GM18507 (cell line): ENCODE measurements at places on chromosomes 2 and 18.

DNA sequence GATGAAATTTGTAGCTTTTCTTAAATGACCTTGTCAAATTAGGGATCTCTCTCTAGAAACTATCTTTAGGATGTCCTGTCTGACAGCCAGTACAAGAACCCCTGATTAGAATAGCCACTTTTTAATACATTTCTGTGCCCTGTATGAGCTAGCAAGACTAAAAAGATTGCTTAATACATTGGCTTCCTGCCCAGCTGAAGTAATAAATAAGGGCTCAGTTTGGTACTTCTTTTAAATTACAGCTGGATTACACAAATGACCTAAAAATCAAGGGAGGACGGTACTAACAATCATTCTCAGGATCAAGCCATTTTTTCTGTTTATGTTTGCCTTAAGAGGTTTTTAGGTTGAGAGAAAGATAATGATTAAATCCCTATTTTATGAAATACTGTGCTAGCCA is 11.6 kb upstream of the OLA1 start:
- no peak for DNase-seq

GRCh38 chr18:48607056-48607984 is 68.5 kb downstream of the CTIF start:
- no peak for DNase-seq

GRCh38 chr2:235701206-235701981 is 207.6 kb downstream of the AGAP1 start:
- no peak for DNase-seq

DNA sequence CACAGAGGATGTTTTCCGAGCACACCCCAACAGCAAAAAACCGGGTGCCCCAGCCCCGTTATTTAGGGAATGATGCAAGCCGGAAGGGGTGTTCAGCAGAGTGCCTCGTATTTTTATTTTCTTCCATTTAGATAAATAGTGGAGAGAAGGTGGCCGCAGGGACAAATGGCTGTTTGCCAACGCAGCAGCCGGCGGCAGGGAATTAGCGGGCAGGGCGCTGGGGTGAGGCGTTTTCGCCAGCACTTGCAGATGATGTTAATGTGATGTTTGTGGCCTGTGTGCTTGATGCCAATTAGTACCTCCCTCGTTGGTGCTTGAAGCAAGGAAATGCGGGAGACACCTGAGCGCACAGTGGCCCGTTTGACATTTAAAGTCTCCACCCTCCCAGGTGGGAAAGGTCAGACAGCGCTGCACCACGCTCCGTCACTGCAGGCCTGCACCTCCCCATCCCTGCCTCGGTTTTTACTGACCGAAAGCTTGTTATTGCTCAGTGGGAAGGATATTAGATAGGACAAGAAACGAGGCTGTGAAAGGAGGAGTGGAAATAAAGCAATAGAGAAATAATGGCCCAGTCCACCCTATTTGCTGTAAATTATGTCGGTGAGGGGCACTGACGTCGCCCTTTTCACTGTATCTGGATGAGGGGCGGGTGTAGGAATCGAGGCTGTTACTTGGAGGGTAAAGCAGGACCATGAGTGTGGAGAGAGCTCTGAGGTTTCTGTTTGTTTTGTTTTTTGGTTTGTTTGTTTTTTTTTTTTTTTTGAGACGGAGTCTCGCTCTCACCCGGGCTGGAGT is 39.1 kb downstream of the NFATC1 start:
- no peak for DNase-seq

GRCh38 chr2:183123959-183124221 is 353 bp upstream of the NUP35 start:
- peak; percentile 7 for DNase-seq

DNA sequence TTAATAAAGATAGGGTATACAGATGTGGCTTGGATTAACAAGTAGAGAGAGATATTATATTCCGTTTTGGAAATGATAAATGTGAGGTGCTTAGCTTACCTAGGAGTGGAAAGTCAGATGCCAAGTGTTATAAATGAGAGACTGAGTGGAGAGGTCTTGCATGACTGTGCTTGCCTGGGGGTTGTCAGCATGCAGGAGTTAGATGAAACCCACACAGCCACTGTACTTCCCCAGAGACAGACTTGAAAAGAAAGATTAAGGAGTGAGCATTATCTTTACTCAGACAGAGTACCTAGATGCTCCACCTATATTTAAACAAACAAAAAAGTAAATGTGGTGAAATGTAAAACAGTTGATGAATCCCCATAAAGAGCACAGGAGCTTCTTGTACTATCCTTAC is 482.7 kb downstream of the RIT2 start:
- DNase-seq = no peak

GRCh38 chr2:156396126-156396525 is 40.1 kb upstream of the GPD2 start:
- no peak for DNase-seq

DNA sequence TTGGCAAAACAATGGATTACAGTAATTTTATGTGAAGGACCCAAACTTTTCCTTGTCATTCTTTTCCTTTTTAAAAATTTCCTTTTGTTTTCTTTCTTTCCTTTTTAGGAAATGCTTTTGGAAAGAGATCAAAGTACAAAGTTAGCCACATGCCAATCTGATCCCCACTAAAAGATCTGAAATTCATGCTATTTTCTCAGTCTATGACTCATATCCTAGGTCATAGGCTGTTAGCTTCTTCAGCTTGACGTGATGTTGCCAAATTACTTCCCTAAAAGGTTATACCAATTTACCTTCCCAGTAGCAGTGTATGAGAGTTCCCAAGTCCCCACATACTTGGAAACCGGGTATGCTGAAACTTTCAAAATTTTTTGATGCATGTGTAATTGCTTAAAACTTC is 355.3 kb downstream of the INSIG2 start:
- DNase-seq = no peak

GRCh38 chr2:157172866-157173578 is 84.5 kb upstream of the GALNT5 start:
- DNase-seq = no peak

- no peak for DNase-seq
These were observed 24.7 kb downstream of the PCBP1 start for GRCh38 chr2:70111752-70112591.

DNA sequence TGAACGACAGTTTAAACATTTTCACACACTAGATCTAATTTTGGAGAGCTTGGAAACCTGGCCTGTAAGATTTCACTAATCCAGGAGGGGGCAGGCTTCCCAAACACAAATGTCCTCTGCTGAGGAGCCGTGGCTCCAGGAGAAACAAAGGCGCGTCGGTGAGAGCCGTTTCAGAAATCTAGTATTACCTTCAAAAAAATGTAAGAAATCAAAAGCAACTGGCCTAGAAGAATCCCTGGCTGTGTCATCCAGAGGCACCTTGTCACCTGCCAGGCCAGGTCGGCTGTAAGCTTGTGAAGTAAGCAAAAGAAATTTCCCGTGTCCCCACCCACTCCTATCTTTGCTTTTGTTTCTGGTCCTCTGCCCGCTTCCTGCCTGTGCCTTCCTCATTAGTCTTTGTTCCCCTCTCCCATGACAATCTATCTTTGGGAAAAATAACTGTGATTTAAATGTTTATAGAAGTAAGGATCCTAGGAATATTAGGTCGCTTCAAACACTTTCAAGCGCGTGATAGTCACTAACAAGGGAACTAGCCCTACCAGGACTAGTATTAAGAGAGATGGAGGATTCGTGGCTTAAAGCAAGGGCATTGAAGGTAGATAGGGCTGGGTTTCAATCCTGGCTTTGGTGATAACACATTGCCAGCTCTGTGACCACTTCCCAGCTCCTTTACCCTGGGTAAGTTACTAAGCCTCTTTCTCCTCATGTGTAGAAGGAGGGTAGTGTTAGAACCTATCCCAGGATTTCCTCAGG is 99.5 kb upstream of the STK39 start:
- peak; percentile 36 for DNase-seq

GRCh38 chr18:54378057-54378456 is 20.4 kb downstream of the C18orf54 start:
- no peak for DNase-seq

- no peak for DNase-seq
These were observed 95.0 kb downstream of the TNFRSF11A start for GRCh38 chr18:62420151-62420512.

- DNase-seq = no peak
These were observed 1.8 kb upstream of the DRC1 start for GRCh38 chr2:26399771-26400376.

DNA sequence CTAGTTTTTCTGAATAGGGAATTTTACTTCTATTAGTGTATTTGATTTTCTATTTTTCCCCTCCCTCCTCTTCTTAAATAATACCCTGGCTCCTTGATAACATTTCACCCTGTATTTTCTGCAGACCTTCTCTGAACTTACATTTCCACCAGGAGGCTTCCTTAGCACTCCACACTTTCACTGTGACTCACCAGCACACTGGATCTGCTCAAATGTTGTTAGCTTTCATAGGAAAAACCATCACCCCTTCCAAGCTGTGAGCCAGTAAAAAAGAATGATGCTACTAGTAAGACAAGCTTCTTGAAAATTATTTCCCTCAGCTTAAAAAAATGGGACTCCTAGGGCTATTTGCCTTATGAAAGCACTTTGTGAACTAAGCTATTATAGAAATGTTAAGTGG is 16.1 kb downstream of the SUPT7L start:
- no peak for DNase-seq

GRCh38 chr2:43051338-43051737 is 175.1 kb downstream of the ZFP36L2 start:
- DNase-seq = no peak

GRCh38 chr2:82959727-82960126 is 1499.4 kb downstream of the SUCLG1 start:
- no peak for DNase-seq
